NCI-H1105 treated with DMSO at 0.1 percent for 48 hours (cell line): ENCODE measurements at places on chromosomes 3 and 15.

- DNase-seq, result no peak
Measured at GRCh38 chr15:25989327-25989726, 126.2 kb upstream of the ATP10A start.

DNA sequence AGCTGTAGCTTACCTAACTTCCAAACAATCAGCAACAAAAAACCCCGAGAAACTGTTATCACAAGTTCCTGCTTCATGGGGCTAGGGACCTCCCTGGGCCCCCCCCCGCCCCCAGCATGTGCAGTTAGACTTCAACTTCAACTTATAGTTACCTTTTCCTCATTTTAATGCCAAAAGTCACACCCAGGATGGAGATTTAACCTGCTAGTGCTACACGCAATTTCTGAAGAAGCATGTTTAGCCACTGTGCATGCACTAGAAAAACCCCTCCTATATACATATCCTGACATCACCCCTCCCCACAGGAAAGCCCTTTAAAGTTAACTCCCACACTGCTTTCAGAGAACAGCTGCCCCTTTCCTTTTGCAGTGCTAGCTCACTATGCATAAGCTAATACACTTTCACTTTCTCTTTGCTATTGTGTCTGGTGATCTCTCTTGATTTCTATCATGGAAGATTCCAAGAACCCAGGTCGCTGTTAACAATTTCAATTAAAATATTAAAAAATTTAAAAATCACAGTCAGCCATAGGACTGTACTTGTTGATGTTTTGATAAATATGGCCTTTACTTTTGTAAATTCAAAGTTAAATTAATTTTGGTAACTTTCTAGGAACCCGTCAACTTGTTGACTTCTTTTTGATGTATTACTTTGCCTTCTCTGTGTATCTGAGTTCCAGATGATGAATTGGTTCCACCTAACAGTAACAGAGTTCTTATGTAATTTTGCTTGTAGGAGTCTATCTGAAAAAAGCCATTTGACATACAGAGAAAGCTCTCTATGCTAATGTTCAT, 75.2 kb upstream of the ACAD9 start:
- DNase-seq, result no peak

DNA sequence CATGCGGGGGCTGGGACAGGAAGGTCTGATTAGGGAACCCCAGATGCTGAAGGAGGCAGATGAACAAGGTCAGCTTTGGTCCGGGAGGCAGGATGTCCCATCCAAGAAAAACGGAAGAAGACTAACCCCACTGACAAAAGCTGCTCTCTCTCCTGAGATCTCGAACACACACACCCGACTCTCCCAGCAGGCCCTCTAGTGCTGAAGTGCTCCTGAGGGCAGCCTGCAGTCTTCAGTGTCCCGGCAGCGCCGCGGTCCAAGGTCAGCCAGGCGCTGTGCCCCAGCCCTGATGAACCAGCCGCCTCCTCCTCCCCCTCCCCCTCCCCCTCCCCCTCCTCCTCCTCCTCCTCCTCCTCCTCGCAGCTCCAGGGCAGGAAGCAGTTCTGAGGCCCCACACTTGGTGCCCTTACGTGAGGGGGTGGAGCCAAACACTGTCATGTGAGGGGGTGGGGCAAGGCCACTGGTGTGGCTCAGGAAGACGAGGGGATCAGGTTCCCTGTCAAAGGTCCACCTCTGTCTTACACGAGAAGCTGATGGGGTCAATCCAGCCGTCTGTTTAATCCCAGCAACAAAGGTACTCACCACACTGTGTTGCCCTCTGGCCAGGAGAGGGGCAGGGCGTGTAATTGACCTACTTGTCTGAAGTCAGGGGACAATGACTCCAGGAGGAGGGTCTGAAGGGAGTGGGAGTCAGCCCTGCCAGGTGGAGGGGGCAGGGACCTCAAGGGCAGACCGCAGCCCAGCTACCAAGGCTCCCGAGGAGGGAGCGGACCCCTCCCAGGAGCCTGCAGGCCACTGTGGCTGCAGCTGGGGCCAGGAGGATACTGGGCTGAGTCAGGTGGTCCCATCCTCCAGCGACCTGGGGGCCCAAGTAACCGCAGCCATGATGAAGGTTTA, 34.3 kb downstream of the PRR23E start:
- DNase-seq, result no peak

- no peak for DNase-seq
Measured at GRCh38 chr15:66865622-66866611, 163.9 kb downstream of the SMAD6 start.

- DNase-seq, result no peak
Measured at GRCh38 chr3:15997274-15997943, 177.1 kb upstream of the GALNT15 start.

DNA sequence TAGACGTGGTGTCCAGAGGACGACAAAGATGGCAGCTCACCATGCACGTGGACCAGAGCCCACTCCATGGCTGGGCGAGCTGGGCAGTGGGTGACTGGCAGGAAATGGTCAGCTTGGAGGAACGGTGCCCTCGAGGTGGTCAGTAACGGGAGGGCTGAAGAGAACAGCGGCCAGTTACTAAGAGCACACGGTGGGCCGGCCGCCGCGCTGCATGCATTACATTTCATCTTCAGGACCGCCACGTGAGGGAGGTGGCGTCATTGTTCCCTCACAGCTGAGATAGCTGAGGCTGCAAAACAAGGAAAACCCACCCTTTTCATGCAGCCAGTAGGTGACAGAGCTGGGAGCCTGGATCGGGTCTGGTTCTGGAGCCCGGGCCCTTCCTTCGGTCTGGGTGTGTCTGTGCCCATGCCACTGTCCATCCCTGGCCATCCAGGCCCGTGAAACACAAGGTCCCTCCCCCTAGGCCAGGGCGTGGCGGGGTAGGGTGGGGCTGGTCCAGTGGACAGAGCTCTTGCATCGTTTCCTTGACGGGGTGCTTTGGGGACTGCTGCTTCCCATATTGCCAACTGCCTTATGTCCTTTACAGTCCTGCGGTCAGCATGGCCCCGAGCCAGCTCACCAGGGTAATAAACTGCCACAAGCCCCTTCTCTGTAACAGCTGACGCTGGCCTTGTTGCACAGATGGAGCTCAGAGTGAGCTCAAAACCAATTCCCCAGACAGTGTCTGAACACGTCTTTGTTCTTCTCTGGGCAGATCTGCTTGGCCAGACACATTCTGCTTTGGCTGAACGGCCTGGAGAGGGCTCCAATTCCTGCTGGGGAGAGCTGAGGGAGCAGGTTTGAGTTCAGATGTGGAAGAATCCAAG, 51.8 kb downstream of the RGMA start:
- no peak for DNase-seq

GRCh38 chr3:57164217-57164656, 916 bp downstream of the IL17RD start:
- no peak for DNase-seq

GRCh38 chr15:62534996-62535395, 369.9 kb upstream of the C2CD4B start:
- DNase-seq, result no peak
